ENCODE measurements at places on chromosomes 7 and 10.

- DNase-seq: no peak
These were observed 6.7 kb downstream of the ZNF518A start for GRCh38 chr10:96136810-96137209.

- no peak for DNase-seq
These were observed 84.5 kb upstream of the GPR26 start for GRCh38 chr10:123581656-123582055.

GRCh38 chr7:130415006-130415405 lies 25.8 kb downstream of the CEP41 start:
- DNase-seq: no peak

DNA sequence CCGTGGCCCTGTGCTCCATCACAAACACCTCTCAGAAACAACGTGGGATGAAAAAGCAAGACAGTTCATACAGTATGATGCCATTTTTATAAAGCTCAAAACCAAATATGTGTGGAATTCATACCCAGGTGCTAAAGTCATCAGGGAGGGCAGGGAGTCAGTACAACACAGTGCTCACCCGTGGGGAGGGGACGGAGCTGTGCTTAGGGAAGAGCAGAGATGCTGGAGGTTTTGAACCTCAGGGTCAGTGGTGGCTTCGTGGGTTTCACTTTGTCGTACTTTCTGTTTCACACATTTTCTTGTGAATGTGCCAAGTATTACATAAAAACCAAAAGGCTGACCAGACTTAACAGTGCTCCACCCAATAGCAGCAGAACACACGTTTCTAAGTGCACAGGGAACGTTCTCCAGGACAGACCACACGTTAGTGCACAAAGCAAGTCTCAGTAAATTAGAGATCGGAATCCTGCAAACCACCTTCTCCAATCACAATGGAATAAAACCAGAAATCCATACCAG lies 21.2 kb downstream of the ZMIZ2 start:
- no peak for DNase-seq

GRCh38 chr10:16626697-16627096 lies 105.0 kb upstream of the C1QL3 start:
- DNase-seq: no peak

- DNase-seq: no peak
These were observed 79.8 kb upstream of the ARID5B start for GRCh38 chr10:61821693-61822092.

DNA sequence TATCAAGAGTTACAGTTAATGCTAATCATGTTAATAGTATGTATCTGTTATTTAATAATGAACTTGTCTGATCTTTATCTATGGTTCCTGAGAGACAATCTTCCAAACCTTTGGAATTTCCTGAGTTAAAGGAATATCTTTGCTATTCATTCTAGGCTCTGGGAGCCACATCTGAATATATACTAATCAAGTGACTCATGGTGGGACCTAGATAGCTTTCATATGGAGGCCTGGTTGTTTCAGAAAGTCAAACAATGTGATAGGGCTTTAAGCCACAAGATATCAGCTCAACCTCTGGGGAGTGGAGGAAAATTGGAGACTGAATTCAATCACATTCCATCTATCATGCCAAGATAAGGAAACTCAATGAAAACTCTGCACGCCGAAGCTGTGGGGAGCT lies 746.4 kb downstream of the TNS3 start:
- no peak for DNase-seq

DNA sequence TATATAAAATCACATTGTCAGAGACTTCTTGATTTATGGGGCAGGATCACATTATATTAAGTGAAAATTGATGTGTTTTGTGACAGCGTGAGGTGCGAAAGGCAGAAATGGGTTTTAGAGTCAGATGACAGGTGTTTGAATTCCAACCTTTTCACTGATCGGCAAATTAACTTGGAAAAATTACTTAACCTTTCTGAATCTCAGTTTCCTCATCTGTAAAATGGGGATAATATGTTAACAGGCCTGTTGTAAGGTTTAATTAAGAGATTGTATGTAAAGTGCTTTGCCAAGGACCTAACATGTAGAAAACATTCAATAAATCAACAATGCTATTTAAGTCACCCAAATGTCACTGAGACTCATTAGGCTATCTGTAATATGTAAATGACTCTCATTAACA lies 221.2 kb upstream of the LYZL1 start:
- DNase-seq: no peak

DNA sequence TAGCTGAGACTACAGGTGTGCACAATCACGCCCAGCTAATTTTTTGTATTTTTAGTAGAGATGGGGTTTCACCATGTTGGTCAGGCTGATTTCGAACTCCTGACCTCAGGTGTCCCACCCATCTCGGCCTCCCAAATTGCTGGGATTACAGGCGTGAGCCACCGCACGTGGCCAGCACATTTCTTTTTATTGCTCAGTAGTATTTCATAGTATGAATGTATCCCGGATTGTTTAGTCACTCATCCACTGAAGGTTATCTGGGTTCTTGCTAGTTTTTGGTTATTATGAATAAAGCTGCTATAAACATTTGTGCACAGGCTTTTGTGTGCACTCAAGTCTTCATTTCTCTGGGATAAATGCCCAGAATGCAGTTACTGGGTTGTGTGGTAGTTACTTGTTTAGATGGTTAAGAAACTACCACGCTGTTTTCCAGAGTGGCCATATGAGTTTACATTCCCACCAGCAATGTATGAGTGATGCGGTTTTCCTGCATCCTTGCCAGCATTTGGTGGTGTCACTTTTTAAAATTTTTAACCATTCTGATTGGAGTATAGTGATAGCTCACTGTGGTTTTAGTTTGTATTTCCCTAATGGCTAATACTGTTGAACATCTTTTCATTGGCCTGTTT lies 275.8 kb upstream of the LYZL1 start:
- no peak for DNase-seq
